ENCODE measurements at places on chromosomes 16 and 17. TPM values are rescaled to one million over a fixed set of nuclear protein-coding genes. Genes with fewer than 3 reads are reported as not detected.

- no peak for DNase-seq
Observed at GRCh38 chr16:27906883-27907282, 156.6 kb downstream of the GSG1L start.

- no peak for DNase-seq
Observed at GRCh38 chr16:56897026-56897799, 32.2 kb downstream of the SLC12A3 start.

- DNase-seq = no peak
Observed at GRCh38 chr17:39607057-39607850, 466 bp downstream of the NEUROD2 start.

GRCh38 chr17:44655983-44656710 is at the start of gene MEIOC:
TSS of gene MEIOC (plus strand) at chr17:44656468. CDS start at chr17:44656614, 146 bp downstream.
- DNase-seq = no peak

- no peak for DNase-seq
Observed at GRCh38 chr16:77657016-77657415, 65.3 kb upstream of the NUDT7 start.

GRCh38 chr17:82598256-82599119 is 49.8 kb downstream of the WDR45B start:
- no peak for DNase-seq

DNA sequence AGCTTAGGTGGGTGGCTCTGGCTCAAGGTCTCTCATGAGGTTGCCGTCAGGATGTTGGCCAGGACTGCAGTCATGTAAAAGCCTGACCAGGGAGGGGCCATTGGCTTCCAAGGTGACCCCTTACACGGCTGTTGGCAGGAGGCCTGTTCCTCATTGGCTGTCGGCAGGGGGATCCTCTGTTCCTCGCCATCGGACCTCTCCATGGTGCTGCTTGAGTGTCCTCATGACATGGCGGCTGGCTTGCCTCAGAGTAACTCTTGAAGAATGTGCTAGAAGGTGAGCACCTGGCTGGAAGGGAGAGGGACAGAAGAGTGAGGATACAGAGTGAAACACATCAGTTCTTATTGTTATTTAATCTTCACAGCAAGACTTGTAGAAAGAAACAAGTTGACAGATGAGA is 4.7 kb upstream of the RPRML start:
- no peak for DNase-seq

GRCh38 chr16:26475596-26475995 is 591.1 kb upstream of the C16orf82 start:
- no peak for DNase-seq

DNA sequence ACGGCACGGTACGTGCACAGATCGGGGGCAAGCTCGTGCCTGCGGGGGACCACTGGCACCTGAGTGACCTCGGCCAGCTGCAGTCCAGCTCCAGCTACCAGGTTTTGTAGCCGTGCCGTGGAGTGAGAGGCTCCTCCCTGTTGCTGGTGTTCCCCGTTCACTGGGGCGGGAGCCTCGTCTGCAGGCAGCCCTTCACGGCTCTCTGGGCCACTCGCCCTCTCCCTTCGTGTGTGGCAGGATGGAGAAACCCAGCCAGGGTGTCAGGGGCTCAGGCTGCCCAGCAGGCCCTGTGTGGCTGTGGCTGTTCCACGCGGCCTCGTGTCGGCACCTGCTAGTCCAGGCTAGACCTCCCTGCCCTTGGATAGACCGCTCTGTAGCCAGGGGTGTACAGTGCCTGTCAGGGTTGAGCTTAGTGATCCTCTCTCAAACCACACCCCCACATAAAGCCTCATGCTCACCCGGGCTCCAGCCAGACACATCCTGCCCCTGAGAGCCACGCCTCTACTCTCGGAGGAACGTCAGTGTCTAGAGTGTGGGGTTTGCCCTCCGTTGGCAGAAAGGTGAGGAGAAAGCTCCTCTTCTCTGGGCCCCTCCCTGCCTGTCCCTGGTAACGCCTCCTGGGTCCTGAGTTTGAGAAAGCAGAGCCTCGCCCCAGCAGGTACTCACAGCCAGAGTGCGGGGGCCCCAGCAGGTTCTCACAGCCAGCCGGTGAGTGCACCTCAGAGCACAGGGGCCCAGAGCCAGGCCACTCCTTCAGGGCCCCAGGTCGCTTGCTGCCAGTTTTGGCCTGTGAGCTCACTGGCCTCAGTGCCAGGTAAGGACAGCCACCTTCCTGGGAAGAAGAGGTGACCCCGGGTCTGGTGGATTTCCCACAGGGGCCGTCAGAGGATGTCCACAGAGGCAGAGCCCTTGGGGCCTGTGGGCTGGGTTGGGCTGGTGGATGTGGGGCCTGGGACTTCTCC is 27.7 kb downstream of the NME3 start:
- DNase-seq = no peak

GRCh38 chr17:7022781-7023571 is at the start of gene BCL6B:
TSS of gene BCL6B (plus strand) at chr17:7023050. CDS start at chr17:7023672, 622 bp downstream.
- DNase-seq = no peak

- DNase-seq = no peak
Observed at GRCh38 chr16:67184453-67184994, 761 bp upstream of the MATCAP1 start.

DNA sequence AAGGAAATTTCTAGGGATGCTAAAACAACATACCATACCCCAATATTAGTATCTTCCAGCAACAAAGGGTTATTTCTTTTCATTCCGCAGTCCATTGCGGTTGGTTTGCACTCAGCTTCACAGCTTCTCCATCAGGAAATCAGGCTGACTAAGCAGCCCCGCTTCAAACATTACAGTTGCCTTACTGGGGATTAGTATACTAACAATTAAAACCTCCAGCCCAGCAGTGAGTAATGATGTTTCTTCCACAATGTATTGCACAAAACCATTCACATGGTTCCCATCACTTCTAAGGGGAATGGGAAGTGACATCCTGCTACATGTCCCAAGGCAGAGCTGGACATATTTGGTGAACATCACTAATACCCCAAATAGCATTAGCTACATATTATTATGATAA is 1384.9 kb downstream of the CDH8 start:
- DNase-seq = no peak

GRCh38 chr17:73071066-73071999 is 21.2 kb downstream of the SLC39A11 start:
- no peak for DNase-seq

- no peak for DNase-seq
Observed at GRCh38 chr17:539066-539465, 175.6 kb downstream of the VPS53 start.

DNA sequence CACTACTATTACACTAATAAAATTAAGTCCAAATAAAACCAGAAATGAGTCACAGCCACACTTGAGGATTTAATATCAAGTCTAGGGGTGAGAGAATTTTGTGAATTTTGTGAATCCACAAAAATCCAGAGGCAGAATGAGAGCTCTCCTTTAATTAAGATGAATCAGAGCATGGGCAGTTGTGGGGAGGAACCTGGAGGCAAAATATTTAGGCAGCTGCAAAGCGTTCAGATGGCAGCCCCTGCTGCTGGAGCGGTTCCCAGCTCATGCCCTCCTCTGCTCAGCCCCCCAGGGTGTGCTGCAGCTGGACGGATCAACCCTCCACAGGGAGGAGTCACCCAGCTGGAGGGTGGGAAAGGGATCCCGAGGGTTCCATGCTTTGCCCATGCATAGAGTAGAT is 43.4 kb upstream of the IRX6 start:
- DNase-seq = no peak

GRCh38 chr17:5399767-5400166 is 19.7 kb downstream of the NUP88 start:
- no peak for DNase-seq

DNA sequence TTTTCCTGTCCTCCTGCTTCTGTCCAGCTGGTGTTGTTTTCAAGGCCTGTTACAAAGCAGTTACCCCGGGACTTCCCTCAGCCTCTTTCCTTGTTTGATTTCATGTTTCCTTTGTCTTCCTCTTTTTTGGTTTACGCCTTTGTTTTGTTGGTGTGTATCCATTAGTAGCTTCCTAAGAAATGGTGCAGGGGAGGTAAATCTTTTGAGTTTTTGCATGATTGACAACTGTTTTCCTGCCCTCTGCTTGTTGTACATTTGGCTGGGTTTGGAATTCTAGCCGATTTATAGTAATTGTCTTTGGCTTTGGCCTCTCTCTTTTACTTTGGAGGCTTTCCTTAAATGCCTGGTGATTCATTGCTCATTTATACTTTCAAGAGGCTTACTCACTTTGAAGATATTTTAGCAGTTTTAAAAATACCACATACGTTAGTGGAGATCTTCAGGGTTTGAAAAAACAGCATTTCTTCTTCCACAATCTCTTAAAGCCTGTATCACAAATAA is 32.8 kb downstream of the DNAH2 start:
- DNase-seq = no peak

DNA sequence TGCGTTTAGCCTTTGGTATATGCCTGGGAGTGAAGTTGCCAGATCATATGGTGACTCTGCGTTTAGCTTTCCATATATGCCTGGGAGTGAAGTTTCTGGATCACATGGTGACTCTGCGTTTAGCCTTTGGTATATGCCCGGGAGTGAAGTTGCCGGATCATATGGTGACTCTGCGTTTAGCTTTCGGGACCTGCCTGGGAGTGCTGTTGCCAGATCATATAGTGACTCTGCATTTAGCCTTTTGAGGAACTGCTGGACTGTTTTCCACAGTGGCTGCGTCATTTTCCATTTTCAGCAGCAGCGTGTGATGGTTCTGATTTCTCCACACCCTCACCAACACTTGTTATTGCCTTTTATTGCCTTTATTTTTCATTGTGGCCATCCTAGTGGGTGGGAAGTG is 73.0 kb downstream of the OR1D5 start:
- no peak for DNase-seq

DNA sequence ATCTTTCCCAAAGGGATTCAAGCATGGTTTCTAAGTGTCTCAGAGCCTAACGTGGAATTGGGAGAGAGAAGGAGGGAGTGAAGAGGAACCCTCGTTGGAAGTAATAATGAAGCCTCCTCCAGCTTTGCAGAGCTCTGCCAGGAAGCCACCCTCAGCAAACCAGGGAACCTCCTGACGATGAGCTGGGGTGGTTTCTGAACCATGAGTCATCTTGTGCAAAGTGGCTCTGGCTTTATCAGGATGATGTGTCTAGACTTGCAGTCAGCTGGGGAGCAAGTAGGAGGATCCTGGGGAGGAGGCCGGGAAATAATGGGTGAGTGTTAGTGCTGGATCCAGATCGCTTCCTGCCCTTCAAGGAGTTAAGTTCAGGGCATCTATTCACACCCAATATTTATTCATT is 191.7 kb upstream of the RBFOX1 start:
- no peak for DNase-seq

VTN gene
- 0.50 TPM for total RNA-seq

TEX14 gene
- total RNA-seq = 0.20 TPM

FOXF1 gene
- total RNA-seq = 2.6 TPM

CPHXL2 gene
- total RNA-seq = not detected

EMP2 gene
- 51.0 TPM for total RNA-seq

IGFALS gene
- 0.34 TPM for total RNA-seq

C16orf96 gene
- total RNA-seq = 0.45 TPM

NMRAL1 gene
- total RNA-seq = 55.3 TPM

CHST4 gene
- not detected for total RNA-seq

C16orf54 gene
- not detected for total RNA-seq

COTL1 gene
- total RNA-seq = 106 TPM

ABCC6 gene
- 4.2 TPM for total RNA-seq

IRF8 gene
- 5.8 TPM for total RNA-seq

AATK gene
- total RNA-seq = 15.2 TPM

All from mesothelial cell of epicardium (in vitro differentiated cells).